ENCODE measurements at places on chromosomes 3 and 15.

DNA sequence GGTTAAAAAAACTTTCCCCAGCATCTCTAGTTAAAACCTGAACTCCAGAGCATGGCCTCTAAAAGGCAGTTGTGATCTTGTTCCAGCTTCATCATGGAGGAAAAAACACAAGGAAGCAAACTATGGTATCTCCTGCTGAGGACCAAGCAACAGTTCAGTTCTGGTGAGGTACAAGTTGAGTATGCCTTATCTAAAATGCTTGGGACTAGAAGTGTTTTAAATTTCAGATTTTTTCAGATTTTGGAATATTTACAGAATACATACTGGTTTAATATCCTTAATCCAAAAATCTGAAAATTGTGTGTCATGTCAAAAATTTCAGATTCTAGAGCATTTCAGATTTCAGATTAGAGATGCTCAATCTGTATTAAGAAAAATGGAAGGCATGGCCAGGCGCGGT is 9.7 kb downstream of the DBR1 start:
- DNase-seq: no peak

DNA sequence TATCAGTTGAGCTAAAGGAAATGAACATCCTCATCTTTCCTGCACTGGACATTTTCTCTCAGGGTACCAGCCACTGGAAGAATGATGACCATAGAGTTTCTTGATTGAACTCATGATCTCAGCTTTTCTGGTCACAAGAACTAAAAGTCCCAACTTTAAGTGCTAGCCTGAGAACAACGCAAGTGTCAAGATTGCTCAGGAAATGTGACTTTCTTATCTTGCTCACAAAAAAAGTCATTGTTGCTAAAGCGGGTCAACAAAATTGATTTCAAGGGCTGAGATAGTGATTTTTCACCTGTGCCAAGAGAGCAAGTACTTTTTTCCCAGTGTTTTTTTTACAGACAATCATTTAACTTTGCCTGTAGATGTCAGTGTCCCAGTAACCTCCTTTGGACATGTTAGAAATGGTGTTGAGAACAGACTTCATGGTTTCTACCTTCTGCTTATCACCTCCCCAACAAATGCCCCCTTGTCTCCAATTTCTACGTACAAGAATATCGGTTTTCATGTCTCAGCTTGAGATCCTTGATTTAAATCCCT is 125.9 kb downstream of the SEMA6D start:
- peak; percentile 21 for DNase-seq

DNA sequence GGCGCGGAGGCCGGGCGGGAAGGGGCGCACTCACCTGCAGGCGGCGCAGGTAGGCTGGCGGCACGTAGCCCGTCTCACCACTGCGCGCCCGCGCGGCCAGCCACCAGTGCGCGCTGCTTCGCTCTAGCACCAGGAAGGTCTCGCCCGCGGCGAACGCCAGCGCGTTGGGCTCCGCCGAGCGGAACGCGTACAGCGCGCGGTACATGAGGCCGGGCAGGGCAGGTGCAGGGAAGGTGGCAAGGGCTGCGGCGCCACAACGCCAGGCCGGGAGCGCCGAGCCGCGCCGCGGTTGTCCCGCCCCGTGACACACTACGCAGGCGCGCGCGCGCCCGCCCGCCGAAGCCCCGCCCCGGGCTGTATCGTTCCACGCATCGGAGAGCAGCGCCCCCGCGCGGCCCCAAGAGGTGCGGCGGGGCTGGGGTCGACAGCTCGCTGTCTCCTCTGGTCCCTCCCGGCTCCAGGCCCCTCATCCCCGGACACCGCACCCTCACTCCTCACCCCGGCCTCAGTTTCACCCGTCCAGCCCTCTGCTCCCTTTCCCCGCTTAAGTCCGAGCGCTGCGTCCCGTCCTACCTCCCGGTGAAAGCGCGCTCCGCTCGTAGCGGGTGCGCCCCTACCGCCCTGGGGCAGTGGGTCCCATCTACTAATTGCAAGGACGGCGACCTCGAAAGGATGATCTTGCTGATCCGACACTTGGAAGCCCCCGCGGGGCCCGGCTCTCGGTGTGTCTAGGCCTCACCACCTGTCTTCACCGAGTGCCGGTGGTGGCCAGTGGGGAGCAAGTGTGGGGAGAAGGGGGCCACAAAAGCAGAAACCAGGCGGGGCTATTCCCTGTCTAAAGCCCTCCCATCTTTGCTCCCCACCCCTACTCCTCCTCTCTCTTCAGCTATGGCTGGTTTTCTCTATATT is at the start of gene NCKIPSD:
NCKIPSD (minus strand) TSS at position 313 of the 909 bp plus-strand sequence; CDS start at position 205, 108 bp downstream.
- peak; percentile 56 for DNase-seq

DNA sequence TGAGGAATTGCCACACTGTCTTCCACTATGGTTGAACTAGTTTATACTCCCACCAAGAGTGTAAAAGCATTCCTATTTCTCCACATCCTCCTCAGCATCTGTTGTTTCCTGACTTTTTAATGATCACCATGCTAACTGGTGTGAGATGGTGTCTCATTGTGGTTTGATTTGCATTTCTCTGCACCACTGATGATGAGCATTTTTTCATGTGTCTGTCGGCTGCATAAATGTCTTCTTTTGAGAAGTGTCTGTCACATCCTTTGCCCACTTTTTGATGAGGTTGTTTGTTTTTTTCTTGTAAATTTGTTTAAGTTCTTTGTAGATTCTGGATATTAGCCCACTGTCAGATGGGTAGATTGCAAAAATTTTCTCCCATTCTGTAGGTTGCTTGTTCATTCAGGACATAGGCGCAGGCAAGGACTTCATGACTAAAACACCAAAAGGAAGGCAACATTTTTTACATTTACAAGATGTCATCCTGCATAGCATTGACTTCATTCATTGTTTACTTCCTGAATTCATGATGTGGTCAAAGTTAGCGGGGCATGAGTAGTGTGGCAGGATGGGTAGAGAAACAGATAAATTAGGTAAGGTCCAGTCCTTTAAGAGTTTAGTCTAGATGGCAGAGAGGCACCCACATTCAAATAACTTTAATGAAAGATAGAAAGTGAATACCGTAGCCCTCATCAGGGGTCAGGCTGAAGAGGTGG is 45.1 kb upstream of the LPP start:
- DNase-seq: no peak

DNA sequence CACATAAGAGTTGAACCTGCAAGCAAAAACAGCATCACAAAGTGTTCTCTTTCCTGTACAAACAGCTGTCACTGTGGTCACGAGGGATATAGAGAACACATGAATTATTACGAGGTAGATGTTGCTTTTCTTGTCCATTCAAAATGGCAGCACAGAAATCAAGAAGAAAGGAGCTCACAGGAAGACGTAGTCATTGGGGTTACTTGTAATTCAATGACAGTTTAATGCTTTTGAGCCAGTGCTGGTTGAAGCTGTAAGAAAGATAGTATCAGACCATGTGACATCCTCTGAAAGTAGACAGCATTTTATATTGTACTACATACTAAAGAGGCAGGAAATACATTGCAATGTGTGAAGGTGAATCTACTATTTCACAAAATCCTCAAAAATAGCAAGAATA is 140.4 kb downstream of the ABI3BP start:
- DNase-seq: no peak

- no peak for DNase-seq
Measured at GRCh38 chr3:159632128-159632527, 356.5 kb upstream of the IL12A start.

GRCh38 chr15:95693917-95694316 is 636.6 kb upstream of the NR2F2 start:
- DNase-seq: no peak

DNA sequence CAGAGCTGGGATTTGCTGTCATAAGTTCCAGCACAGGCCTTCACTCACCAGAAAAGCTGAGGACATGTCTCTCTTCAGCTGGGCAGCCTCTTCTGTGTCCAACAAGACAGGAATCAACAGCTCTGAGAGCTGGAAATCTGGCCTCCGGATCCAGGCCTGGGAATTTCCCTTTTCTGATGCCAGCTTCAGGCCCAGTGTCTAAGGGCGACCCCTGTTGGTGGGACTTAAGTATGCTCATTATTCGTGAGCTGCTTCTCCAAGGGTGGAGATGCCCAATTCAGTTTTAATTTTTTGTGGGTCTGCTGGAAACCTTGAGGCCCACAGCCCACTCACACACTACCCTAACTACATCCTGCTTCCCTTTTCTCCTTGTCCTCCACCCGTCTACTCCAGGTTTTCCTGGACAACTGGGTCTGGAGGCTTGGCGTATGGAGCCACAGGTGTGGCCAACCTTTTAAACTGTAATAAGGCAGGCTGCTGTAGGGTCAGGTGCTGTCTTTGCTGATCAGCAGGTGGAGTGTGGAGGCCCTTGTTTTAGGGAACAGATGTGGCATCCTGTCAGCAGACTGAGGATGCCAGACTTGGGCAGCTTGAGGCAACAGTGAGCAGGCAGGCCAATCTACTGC is 2.6 kb upstream of the CEMIP start:
- DNase-seq: peak; percentile 54

DNA sequence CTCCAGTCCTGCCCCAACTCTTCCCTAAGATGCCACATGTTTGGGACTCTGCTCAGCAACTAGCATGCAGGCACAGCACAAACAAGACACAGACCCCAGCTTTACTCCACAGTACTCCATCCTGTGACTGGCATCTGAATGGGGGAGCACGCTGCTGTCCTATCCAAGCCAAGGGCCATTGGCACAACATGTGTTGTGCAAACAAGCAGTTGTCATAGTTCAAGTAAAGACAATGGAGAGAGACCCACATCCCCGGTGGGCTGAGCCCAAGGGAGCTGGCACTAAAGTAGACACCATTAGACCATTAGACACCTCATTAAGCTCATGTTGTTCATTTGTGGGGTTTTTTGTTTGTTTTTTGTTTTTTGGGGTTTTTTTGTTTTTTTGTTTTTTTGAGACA is 132.7 kb downstream of the CHSY1 start:
- DNase-seq: no peak

- no peak for DNase-seq
Measured at GRCh38 chr3:57085211-57085610, 24.7 kb downstream of the SPATA12 start.

GRCh38 chr3:176824811-176825210 is 372.5 kb downstream of the TBL1XR1 start:
- DNase-seq: no peak

DNA sequence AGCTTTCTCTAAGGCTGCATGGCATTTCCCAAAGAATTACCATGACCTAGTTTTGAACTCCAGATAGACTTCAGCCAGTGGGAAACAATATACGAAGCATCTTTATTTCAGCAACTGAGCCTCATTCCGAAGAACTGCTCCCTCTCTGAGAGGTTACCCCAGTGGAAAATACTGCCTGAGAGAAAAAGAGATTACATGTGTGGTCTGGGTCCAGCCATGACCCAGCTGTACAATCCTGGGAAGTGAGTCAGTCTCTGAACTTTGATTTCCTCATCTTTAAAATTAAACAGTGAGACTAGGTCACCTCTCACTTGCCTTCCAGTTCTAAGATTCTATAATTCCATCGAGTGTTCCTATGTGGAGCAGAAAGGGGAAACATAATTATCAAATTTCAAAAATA is 42.4 kb downstream of the TNIK start:
- DNase-seq: no peak

GRCh38 chr15:95869920-95870319 is 460.6 kb upstream of the NR2F2 start:
- no peak for DNase-seq

DNA sequence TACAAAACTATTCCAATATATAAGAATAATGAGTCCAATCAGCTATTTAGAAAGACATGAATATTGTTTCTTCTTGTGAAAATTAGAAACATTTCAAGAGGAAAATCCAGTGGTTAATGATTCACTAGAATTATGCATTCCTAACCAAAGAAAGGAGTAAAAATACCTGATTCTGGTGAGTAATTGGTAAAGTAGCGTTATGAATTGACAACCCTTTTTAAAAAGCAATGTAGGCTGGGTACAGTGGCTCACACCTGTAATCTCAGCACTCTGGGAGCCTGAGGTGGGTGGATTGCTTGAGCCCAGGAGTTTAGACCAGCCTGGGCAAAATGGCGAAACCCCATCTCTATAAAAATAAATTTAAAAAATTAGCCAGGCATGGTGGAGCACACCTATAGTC is 43.3 kb downstream of the TOPAZ1 start:
- DNase-seq: no peak

DNA sequence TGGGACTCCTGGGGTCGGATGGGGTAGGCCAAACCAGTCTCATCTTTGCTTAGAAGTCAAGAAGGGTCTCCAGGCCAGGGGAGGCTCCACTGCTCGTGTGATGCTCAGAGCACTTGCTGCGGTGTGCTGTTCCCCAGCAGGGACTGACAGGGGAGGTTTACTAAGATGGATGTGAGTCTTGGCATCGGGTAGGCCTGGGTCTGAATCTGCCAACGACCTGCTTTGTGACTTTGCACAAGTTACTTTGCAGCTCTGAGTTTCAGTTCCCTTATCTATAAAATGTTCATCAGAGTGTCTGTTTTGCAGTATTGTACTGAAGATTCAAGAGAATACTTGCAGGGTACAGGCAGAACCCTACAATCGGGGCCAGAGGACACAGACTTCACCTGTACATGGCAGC is 17.3 kb upstream of the CDCP1 start:
- DNase-seq: no peak

- no peak for DNase-seq
Measured at GRCh38 chr3:64216274-64217147, 8.8 kb downstream of the PRICKLE2 start.

- DNase-seq: no peak
Measured at GRCh38 chr15:83118291-83118827, 10.9 kb downstream of the TM6SF1 start.

DNA sequence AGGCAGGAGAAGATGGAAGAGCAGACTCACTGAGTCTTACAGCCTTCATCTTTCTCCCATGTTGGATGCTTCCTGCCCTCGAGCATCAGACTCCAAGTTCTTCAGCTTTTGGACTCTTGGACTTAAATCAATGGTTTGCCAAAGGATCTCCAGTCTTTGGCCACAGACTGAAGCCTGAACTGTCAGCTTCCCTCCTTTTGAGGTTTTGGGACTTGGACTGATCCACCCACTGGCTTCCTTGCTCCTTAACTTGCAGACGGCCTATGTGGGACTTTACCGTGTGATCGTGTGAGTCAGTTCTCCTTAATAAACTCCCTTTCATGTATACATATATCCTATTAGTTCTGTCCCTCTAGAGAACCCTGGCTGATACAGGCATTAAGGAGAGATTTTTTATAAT is 62.4 kb upstream of the TNIK start:
- no peak for DNase-seq

DNA sequence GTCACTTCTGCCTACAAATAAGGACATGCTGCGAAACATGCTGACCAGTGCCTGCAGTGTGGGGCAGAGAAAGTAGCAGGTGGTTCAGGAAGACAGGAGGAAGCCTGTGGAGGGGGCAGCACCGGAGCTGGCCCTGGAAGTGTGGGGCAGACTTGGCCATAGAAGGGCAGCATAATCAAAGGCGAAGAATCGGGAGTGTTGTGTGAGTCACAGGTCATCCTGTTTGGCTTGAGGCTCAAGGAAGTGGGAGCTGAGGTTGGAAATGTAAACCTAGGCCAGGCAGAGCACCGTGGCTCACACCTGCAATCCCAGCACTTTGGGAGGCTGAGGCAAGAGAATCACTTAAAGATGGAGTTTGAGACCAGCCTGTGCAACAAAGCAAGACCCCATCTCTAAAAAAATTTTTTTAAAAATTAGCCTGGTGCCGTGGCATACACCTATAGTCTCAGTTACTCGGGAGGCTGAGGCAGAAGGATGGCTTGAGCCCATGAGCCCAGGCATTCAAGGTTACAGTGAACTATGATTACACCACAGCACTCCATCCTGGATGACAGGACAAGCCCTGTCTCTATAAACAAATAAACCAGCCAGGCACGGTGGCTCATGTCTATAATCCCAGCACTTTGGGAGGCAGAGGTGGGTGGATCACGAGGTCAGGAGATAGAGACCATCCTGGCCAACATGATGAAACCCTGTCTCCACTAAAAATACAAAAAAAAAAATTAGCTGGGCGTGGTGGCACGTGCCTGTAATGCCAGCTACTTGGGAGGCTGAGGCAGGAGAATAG is 54.0 kb downstream of the FAM43A start:
- DNase-seq: no peak

- no peak for DNase-seq
Measured at GRCh38 chr3:65439641-65440284, 599.0 kb downstream of the MAGI1 start.
